ENCODE measurements at places on chromosomes 4 and X.

- no peak for DNase-seq
These were observed 72.1 kb upstream of the ETNPPL start for GRCh38 chr4:108834835-108835384.

- no peak for DNase-seq
These were observed 145.6 kb downstream of the ARX start for GRCh38 chrX:24870143-24870542.

DNA sequence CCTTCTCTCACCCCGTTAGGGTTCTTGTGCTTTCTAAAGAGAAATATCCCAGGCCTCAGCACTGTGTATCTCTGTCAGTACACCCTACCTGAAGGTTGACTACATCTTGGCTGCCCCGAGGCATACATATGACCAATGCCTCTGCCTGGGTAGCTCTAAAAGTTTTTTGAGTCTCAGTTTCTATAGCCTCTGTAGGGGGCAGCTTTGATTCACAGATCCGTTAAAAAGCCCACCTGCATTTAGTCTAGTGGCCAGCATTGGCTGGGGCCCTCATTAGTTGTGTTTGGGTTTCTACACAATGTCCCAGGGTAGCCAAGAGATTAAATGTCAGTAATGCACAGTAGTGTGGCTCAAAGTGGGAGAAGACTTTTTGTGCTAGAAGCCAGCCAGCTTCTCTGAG, 151.1 kb downstream of the CFAP299 start:
- no peak for DNase-seq

DNA sequence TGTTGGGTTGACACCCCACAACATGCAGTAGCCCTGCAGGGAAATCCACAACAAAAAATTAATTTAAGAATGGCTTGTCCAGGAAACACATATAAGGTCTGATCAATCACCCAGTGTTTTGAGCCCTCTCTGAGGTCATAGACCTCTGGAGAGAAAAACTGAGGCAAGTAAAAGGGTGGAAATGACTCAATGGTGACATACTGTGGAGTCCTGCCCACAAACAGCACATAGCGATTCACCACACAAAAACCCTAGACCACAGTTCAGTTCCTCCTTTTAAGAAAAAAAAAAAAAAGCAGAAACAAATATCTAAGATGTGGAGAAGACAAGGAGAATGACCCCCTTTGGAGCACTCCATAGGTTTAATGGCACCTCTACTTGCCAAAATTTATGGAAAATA, 2691.0 kb downstream of the PCDH7 start:
- no peak for DNase-seq

DNA sequence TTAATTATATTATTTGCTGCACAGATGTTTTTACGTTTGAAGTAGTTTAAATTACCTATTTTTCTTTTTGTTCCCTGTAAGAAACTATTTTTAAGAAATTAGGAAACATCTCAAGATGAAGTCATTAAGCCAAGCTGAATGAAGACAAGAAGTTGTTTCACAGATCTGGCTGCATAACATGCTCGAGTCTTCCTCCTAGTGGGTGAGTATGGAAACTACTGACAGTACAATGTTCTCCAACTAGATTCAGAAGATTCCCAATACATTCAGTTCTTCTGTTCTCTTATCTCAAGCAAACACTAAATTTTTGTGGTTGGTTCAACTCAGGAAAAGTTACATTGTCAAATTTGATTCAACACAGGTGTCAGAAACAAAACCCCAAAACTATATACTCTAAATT, 256.8 kb upstream of the VCX start:
- DNase-seq, result no peak

- DNase-seq, result no peak
These were observed 6.1 kb downstream of the ENOX2 start for GRCh38 chrX:130896802-130897501.

DNA sequence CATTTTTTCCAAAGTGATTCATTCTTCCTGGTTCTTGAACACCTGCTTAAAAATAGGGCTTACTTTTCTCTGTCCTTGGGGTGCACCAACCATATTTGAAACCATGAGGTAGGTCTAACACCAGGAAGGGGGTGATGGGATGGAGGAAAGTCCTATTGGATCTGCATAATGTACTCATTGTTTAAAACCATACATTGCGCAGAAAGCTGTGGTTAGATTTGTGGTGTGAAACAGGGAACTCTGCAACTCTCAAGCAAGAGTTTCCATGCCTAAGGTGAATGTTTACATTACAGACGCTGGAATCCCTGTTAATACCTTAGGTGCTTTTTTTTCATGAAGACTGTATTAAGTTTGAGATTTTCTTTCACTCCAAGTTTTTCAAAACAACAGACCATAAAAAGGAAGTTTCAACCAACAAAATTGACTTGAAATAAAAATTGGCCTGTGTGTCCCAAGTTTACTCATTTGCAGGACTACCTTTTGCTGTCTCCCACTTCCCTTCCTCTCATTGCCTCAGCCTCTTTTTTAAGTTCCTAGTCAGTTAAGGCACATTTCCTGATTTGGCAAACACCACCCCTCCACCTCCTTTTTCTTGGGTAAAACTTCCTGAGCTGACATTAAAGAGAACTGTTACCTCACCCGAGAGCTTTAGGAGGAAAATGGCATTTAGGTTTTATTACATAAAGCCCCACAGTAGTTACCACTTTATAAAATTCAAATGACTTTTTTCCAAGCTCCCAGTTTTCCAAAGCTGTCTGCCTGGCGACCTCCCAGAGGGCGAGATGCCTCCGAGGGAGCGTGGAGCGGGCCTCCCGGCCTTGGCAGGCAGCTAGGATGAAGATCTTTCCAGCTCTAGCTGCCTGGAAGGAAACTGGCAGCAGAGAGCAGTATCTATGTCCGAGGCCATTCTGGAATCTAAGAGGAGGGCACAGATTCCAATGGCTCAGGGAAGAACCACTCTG, 47.9 kb upstream of the RBPJ start:
- no peak for DNase-seq

DNA sequence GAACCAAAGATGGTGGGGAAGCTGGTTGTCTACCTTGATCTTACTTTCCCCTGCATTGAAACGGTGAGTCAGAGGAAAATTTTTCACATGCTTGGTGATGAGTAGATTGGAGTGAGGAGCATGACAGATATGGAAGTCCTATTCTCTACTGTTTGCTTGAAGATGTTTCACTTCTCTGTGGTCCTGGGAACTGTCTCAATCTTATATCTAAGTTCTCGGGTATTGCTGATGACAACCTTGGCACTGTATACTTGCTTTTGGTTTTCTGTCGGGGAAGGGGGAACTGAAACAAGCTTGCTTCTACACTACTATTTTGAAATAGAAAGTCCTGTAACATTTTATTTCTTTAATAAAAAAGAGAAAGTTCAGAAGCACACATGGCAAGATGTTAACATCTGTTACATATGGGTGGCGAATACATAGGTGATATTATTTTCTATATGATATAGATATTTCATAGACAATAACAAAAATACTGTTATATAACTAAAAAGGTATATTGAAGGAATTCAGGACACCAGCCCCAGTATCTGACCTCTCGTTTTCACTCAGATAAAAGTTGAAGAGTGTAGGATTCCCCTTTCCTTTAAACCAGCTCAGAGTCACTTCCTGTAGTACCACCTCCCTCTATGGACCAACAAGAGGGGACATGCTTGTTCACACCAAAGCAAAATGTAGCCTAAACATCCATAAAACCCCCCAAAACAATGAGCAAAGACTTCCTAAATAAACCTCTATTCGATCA, 88.8 kb downstream of the FMR1NB start:
- no peak for DNase-seq

GRCh38 chr4:185950891-185951290, 118.1 kb upstream of the TLR3 start:
- DNase-seq, result no peak

- DNase-seq, result no peak
These were observed 57.0 kb downstream of the LEF1 start for GRCh38 chr4:108111781-108112180.

- DNase-seq, result no peak
These were observed 123.8 kb downstream of the GABRA2 start for GRCh38 chr4:46266106-46266505.

DNA sequence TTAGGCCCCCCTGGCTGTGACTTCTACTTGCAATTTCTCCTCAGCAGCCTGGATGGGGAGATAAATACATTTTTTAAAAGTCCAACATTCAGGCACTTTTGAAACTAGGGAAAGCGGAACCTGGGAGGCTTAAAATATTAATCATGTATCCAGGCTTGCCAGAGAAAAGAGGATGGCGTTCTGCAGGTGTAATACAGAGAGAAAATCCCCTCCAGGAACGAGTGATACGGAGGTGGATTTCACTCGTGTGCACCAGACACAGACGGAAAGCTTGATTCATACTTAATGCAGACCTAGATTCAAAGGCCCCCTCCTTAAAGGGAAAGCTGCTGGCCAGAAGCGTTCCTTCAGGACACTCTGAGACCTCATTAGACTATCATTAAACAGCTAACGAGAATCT, 354.0 kb upstream of the BOD1L1 start:
- DNase-seq, result no peak

GRCh38 chrX:69503782-69504625, at the start of gene NALF2:
NALF2 (plus strand) TSS chrX:69504326; CDS start chrX:69505283, 957 bp downstream.
- DNase-seq, result no peak

DNA sequence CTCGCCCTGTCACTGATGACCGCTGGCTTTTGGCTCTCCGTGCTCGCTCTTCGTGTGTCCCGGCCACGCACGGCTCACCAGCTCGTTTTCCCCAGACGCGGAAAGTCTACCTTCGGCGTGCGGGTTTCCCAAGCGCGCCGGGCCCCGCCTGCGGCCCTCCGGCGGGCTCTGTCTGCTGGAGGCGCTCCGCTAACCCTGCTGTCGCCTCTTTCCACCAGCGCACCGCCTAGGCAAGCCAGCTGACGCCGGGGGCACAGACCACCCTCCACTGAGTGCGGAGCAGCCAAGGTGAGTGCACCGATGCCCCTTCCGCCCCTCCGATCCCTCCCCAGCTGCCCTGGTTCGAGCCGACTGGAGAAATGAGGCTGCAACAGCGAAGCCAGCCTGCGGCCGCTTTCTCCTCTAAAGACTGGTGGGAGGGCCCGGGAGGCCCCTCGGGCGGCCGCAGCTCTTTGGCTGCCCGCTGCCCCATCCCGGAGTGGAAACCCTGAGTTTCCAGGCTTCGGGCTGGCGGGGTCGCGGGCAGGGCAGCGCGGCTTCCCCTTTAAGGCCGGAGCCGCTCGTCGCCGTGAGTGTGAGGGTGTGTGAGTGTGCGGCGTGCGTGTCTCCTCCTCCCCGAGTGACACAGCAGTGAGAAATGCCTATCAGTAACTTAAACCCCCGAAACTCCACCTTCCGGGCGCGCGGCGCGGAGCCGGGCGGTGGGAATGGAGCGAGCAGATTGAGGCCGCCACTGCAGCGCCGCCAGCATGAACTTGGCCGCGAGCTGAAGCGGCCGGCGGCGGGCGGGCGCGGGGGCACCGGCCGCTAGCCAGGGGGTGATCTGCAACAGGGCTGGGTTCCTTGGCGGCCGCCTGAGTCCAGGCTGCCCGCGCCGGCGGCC, at the start of gene MAMLD1:
TSS of gene MAMLD1 (plus strand) at position 719 of the 883 bp plus-strand sequence. CDS start 82,200 bp downstream, outside the sequence.
- peak; percentile 52 for DNase-seq

GRCh38 chr4:77734928-77735327, 84.2 kb downstream of the CNOT6L start:
- DNase-seq, result peak; percentile 8

DNA sequence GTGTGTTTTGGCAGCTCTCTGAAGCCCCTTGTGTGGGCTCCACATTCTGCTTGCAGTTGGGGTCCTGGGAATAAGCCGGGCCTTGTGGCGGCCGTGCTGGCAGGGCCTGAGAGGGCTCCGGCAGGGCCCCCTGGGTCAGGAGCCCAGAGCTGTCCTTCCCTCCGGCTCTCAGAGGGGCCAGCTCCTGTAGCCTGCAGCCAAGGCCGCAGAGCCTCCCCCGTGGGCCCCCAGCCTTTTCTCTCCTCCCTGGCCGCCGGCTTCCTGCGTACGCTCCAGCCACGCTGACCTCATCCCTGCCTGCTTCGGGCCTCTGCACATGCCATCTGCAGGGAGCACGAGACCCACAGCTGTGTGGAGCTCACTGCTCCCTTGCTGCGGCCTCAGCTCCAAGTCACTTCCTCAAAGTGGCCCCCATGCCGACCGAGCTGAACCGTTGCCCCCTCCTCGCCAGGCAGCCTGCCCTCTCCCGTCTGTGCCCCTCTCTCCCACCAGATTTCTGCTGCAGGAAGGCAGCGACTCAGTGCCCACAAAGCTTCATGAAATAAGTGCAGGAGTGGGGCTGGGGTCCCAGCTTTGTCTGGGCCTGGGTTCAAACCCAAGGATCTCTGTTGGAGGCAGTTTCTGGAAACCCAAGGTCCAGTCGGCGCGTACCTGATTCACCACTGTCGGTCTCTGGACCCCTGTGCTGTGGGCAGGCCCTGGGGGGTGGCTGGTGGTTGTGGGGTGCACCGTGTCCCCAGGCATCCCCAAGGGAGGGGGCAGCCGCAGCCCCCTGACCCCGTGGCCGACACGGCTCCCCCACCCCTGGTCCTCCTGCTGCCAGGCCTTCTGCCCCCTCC, 57.1 kb upstream of the NKX1-1 start:
- no peak for DNase-seq

Data from effector memory CD8-positive, alpha-beta T cell (primary cell).